CD4-positive, alpha-beta T cell (primary cell): ENCODE measurements at places on chromosomes 6 and 20.

DNA sequence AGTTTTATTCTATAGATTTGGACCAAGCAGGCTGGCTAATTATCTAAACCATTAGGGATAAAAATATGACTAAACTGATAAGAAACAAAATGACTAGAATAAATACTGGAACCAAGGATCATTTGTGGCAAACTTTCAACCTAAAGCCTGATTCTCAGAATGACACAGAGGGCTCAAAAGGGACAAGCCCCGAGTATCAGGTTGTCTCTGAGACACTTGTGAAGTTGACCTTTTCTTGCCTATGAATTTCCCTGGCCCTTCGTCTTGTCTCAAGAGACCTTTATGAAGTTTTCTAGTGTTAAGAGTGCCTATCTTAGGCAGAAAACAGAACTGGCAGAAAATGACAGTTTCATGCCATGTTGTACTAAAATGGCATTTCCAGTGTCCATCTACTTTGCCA lies 68.3 kb downstream of the IMPG1 start:
- DNase-seq, result no peak
- no peaks in the 10 kb centered on the region for H3K36me3 ChIP-seq
- H3K27me3 ChIP-seq, result no peaks in the 10 kb centered on the region
- H3K4me3 ChIP-seq, result no peak overlapping the region
- no peak overlapping the region for H3K27ac ChIP-seq

DNA sequence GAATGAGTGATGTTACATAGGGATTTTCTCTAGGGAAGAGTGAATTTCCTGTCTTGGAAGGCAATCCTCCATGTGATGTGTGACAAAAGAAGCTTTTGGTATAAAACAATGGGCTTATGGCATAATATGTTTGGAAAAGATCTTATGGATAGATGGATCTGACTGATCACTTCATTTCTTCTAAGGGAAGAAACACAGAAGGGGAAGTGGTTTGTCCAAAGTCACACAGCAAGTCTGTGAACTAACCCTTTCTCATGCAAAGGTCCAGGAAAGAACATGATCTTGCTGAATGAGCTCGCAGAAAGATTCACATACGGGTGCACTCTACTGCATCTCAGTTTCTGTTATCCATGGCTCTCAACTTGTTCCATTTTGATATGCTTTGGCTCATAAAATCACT lies 575.9 kb upstream of the JAG1 start:
- no peak overlapping the region for H3K27ac ChIP-seq
- H3K4me3 ChIP-seq, result no peak overlapping the region
- DNase-seq, result no peak
- no peaks in the 10 kb centered on the region for H3K36me3 ChIP-seq
- no peaks in the 10 kb centered on the region for H3K4me1 ChIP-seq
- H3K27me3 ChIP-seq, result no peaks in the 10 kb centered on the region

DNA sequence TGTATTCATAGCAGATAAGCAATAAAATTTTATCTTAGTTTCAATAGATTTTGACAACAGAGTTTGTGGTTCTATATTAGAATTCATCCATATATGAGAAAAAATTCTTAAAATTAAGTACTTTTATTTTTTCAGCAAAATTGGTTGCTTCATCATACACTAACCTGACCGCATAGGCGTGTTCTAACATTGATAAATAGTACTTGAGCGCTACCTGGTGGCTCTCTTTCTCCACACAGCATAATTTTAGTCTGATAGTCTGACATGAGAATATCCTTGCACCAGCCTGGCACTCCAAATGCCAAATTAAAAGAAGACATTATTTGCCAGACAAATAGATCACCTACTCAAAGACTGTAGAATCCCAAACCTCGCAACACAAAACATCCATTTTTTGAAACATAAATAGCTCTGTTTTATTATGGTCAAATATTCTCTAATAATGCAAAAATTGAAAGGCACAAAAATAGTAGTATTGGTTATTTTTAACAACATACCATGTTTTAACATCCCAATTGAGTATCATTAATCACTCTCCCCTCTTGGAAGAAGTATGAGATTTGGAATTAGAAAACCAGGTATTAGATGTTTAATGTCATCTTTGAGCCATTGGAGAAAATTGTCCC lies 33.0 kb upstream of the FILIP1 start:
- H3K27ac ChIP-seq, result no peak overlapping the region
- no peaks in the 10 kb centered on the region for H3K4me1 ChIP-seq
- H3K27me3 ChIP-seq, result no peaks in the 10 kb centered on the region
- H3K4me3 ChIP-seq, result no peak overlapping the region
- peak; percentile 39 for DNase-seq
- no peaks in the 10 kb centered on the region for H3K36me3 ChIP-seq

- no peaks in the 10 kb centered on the region for H3K27me3 ChIP-seq
- H3K36me3 ChIP-seq, result no peaks in the 10 kb centered on the region
- no peak overlapping the region for H3K4me3 ChIP-seq
- H3K4me1 ChIP-seq, result no peaks in the 10 kb centered on the region
- no peak overlapping the region for H3K27ac ChIP-seq
These were observed 39.0 kb downstream of the PLAGL1 start for GRCh38 chr6:143969077-143969476.

DNA sequence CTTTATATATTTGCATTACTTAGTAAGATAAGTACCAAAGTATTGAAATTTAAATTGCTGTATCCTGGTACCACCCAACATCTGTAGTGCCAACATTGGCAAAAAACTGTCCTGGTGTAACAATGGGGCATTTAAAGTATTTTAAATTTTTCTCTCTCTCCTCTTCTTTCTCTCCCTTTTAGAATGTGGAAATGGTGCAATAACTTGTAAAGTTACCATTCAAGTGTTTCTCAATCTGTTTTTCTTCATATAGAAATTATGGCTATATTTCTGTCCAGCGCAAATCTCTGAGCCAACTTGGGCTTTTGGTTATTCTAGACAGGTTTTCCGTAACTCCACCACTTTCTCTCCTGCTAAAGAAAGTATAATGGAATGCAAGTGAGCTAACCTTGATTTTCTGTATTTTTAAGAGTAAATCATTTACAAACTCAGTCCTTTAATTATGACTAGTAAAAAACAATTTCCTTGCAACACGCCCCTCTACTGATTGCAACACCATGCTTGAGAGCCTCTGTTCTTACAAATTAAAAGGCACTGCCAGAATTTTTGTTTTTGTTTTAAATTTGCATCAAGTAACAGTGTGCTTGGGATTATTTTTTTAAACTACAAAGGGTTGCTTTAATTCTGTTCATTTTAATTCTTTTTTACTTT lies 324.2 kb upstream of the CITED2 start:
- H3K27me3 ChIP-seq, result no peaks in the 10 kb centered on the region
- no peaks in the 10 kb centered on the region for H3K36me3 ChIP-seq
- H3K27ac ChIP-seq, result no peak overlapping the region
- no peak overlapping the region for H3K4me3 ChIP-seq
- H3K4me1 ChIP-seq, result no peaks in the 10 kb centered on the region

DNA sequence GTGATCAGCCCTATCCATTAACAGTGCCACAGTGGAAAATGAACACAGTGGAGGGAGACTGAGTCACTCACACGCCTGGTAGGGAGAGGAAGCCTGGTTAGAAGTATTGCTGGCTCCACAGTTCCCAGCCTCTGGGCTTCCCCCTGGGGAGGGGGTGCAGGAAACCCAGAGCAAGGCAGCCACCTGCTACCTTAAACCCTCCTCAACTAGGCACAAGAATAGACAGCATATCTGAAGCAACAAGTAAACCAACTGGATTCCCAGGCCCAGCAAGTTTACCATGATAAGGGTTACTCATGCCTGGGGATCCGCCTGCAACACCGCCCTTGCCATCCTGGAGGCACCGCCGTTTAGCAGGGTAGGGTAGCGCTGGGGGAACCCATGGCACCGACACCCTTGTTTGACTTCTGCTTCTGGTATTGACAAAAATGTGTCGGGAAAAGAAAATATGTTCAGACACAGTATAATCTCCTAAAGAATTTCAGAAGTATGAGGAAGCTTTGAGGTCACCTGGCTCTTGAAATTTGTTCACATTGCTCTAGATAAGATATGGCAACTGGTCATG lies 38.3 kb downstream of the SLC22A23 start:
- no peaks in the 10 kb centered on the region for H3K27me3 ChIP-seq
- no peak overlapping the region for H3K27ac ChIP-seq
- no peak overlapping the region for H3K4me3 ChIP-seq
- H3K4me1 ChIP-seq, result peaks cover 8% of the 10 kb centered on the region
- H3K36me3 ChIP-seq, result no peaks in the 10 kb centered on the region
- DNase-seq, result no peak

- no peak overlapping the region for H3K27ac ChIP-seq
- DNase-seq, result no peak
- no peak overlapping the region for H3K4me3 ChIP-seq
- no peaks in the 10 kb centered on the region for H3K36me3 ChIP-seq
These were observed 80.9 kb downstream of the COL12A1 start for GRCh38 chr6:75124983-75125382.

GRCh38 chr6:87914637-87915395 lies 132.8 kb upstream of the SPACA1 start:
- no peak for DNase-seq
- H3K36me3 ChIP-seq, result no peaks in the 10 kb centered on the region
- no peak overlapping the region for H3K27ac ChIP-seq
- H3K4me3 ChIP-seq, result no peak overlapping the region

- H3K27ac ChIP-seq, result no peak overlapping the region
These were observed 112.3 kb downstream of the MAN1A1 start for GRCh38 chr6:119237177-119237715.

- H3K36me3 ChIP-seq, result no peaks in the 10 kb centered on the region
- H3K4me1 ChIP-seq, result peaks cover 3% of the 10 kb centered on the region
- no peak overlapping the region for H3K27ac ChIP-seq
- no peak for DNase-seq
- H3K4me3 ChIP-seq, result no peak overlapping the region
These were observed 16.1 kb upstream of the SERINC3 start for GRCh38 chr20:44537993-44538392.

DNA sequence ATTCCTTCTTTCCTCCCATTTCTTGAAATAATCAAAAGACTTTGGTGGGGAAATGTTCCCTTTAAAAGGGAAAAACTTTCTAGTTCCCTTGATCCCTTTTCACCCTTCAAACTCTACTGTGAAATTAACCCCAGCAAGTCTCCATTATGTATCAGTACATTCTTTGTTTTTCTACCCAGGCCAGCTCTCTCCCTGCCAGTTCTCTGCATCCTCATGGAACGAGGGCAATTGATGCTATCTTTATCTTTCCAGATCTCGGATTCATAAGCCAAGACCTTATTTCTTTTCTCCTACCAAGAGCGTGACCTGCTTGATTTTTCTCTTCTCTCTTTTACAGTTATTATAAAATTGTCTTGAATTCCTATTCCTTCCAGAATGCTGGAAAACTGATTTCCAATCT lies 75.8 kb downstream of the ADGRB3 start:
- no peaks in the 10 kb centered on the region for H3K27me3 ChIP-seq
- H3K4me1 ChIP-seq, result no peaks in the 10 kb centered on the region
- no peak overlapping the region for H3K4me3 ChIP-seq
- DNase-seq, result no peak
- H3K36me3 ChIP-seq, result no peaks in the 10 kb centered on the region

DNA sequence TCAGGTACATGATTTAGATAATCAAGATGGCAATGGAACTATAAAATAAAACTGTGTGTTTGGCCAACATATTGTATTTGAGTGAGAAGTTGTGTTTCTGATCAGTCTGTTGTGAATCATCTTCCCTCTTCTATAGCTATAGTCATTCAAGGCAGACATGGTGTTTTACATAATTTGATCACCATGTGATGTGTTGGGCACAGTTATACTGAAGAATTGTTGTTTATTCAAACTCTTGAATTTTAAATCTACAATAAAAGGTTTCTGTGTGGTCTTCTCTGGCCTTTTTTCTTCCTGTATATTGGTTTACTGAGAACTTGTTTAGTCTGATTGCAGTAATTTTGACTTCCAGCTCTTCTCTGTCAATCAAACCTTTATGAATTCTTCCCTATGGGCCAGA lies 4.4 kb downstream of the RNF182 start:
- no peak for DNase-seq
- no peak overlapping the region for H3K4me3 ChIP-seq
- no peak overlapping the region for H3K27ac ChIP-seq
- H3K4me1 ChIP-seq, result peaks cover 13% of the 10 kb centered on the region
- peaks cover 64% of the 10 kb centered on the region for H3K27me3 ChIP-seq

GRCh38 chr20:53621482-53622246 lies 28.0 kb upstream of the ZNF217 start:
- H3K36me3 ChIP-seq, result no peaks in the 10 kb centered on the region
- H3K27ac ChIP-seq, result peak overlapping the region; percentile 81
- H3K27me3 ChIP-seq, result no peaks in the 10 kb centered on the region
- no peak overlapping the region for H3K4me3 ChIP-seq

- H3K36me3 ChIP-seq, result no peaks in the 10 kb centered on the region
- H3K27ac ChIP-seq, result no peak overlapping the region
- H3K4me3 ChIP-seq, result no peak overlapping the region
- no peak for DNase-seq
- no peaks in the 10 kb centered on the region for H3K27me3 ChIP-seq
These were observed 499.4 kb upstream of the NOX3 start for GRCh38 chr6:155955038-155955437.

DNA sequence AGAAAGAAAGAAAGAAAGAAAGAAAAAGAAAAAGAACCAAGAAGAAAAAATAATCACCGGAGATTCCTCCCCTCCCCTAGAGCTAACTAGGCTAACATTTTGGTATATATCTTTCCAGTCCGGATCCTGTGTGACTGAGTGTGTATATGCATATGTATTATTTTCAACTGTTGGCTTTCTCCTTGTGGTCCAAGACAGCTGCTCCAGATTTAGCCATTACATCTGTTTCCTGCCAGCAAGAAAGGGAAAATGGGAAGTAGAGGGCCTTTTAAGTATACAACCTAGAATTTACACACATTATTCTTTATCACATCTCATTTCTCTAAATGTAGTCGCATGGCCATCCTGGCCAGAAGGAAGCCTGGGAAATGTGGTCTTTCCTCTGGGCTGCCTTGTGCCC lies 15.2 kb downstream of the SLC52A3 start:
- no peaks in the 10 kb centered on the region for H3K4me1 ChIP-seq
- H3K27me3 ChIP-seq, result no peaks in the 10 kb centered on the region
- no peak overlapping the region for H3K27ac ChIP-seq

DNA sequence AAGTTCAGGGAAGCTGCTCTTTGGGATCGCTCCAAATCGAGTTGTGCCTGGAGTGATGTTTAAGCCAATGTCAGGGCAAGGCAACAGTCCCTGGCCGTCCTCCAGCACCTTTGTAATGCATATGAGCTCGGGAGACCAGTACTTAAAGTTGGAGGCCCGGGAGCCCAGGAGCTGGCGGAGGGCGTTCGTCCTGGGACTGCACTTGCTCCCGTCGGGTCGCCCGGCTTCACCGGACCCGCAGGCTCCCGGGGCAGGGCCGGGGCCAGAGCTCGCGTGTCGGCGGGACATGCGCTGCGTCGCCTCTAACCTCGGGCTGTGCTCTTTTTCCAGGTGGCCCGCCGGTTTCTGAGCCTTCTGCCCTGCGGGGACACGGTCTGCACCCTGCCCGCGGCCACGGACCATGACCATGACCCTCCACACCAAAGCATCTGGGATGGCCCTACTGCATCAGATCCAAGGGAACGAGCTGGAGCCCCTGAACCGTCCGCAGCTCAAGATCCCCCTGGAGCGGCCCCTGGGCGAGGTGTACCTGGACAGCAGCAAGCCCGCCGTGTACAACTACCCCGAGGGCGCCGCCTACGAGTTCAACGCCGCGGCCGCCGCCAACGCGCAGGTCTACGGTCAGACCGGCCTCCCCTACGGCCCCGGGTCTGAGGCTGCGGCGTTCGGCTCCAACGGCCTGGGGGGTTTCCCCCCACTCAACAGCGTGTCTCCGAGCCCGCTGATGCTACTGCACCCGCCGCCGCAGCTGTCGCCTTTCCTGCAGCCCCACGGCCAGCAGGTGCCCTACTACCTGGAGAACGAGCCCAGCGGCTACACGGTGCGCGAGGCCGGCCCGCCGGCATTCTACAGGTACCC lies at the start of gene ESR1:
TSS of gene ESR1 (plus strand) at position 170 of the 858 bp plus-strand sequence. CDS start at position 401, 231 bp downstream.
- peaks cover 13% of the 10 kb centered on the region for H3K4me1 ChIP-seq
- DNase-seq, result no peak
- H3K4me3 ChIP-seq, result peak within 1 kb of the TSS; percentile 32

GRCh38 chr6:12661432-12662089 lies 55.0 kb upstream of the PHACTR1 start:
- no peaks in the 10 kb centered on the region for H3K36me3 ChIP-seq
